ENCODE measurements at places on chromosomes 1 and 21. TPM values are rescaled to one million over a fixed set of nuclear protein-coding genes. Genes with fewer than 3 reads are reported as not detected.

The DHDDS gene
- 35.8 TPM for total RNA-seq

The SPRTN gene
- total RNA-seq = 22.1 TPM

The RBM11 gene
- 7.3 TPM for total RNA-seq

The SLC22A15 gene
- 0.73 TPM for total RNA-seq

The PLPP3 gene
- 0.32 TPM for total RNA-seq

The FMOD gene
- total RNA-seq = not detected

The ZNF436 gene
- total RNA-seq = 9.8 TPM

The LRRC8B gene
- 17.6 TPM for total RNA-seq

The TFB2M gene
- total RNA-seq = 11.8 TPM

The PPFIA4 gene
- 2.0 TPM for total RNA-seq

The KDF1 gene
- total RNA-seq = 1.2 TPM

GRCh38 chr21:36113647-36114428 is 21.0 kb upstream of the CBR3 start:
- H3K27me3 ChIP-seq = no peaks in the 10 kb centered on the region
- H3K36me3 ChIP-seq = no peaks in the 10 kb centered on the region
- H3K4me3 ChIP-seq = peak overlapping the region; percentile 75
- peaks cover 29% of the 10 kb centered on the region for H3K4me1 ChIP-seq

DNA sequence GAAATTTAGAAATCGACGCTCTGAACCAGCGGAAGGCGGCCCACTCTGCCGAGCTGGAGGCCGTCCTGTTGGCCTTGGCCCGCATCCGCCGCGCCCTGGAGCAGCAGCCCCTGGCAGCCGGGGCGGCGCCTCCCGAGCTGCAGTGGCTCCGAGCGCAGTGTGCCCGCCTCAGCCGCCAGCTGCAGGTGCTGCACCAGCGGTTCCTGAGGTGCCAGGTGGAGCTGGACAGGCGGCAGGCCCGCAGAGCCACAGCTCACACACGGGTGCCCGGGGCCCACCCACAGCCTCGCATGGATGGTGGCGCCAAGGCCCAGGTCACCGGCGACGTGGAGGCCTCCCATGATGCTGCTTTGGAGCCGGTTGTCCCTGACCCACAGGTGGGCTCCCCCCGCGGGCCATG is 47.0 kb upstream of the DIP2A start:
- no peaks in the 10 kb centered on the region for H3K27me3 ChIP-seq
- H3K4me1 ChIP-seq = no peaks in the 10 kb centered on the region
- no peak overlapping the region for H3K27ac ChIP-seq
- H3K36me3 ChIP-seq = peaks cover 27% of the 10 kb centered on the region
- DNase-seq = no peak

DNA sequence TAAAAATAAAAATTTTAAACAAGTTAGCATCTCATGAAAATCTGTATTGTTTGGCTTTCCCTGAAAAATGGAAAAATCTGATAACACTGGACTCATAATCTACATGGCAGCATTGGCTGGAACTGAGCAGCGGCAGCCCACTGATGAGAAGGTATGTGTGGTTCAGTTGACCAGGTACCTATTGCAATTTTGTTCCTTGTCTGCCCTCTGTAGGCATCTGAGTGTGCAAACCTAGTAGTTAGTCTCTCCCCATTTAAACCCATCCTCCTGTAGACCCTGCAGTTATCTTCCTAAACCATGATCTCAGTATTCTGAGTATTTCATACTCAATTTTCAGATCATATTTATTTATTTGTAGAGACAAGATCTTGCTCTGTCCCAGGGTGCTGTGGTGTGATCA is 59.4 kb upstream of the SERBP1 start:
- H3K4me3 ChIP-seq = no peak overlapping the region
- H3K36me3 ChIP-seq = no peaks in the 10 kb centered on the region
- no peaks in the 10 kb centered on the region for H3K4me1 ChIP-seq

GRCh38 chr1:150820730-150821512 is 12.9 kb upstream of the CTSK start:
- no peaks in the 10 kb centered on the region for H3K27me3 ChIP-seq
- H3K4me3 ChIP-seq = no peak overlapping the region
- no peaks in the 10 kb centered on the region for H3K4me1 ChIP-seq
- H3K27ac ChIP-seq = no peak overlapping the region
- DNase-seq = no peak
- H3K36me3 ChIP-seq = peaks cover 51% of the 10 kb centered on the region

DNA sequence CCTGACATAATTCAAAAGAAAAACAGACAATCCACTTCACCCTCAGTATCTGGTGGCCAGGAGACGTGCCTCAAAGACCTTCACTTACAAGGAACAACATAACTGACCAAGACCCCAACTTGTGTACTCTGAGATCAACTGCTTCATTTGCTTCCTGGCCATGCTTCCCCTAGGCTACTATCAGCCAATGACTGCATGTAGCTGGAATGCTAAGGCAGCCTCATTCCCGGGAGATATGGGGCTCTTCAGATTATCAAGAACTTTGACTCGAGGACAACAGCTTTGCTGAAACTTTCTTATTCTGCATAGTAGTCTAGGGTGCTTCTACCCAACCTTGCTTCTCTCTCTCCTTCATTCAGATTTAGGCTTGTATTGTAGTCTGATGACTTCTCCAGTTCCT is 11.7 kb upstream of the UCK2 start:
- H3K4me1 ChIP-seq = no peaks in the 10 kb centered on the region
- no peak overlapping the region for H3K27ac ChIP-seq
- DNase-seq = no peak
- no peak overlapping the region for H3K4me3 ChIP-seq
- peaks cover 9% of the 10 kb centered on the region for H3K27me3 ChIP-seq
- no peaks in the 10 kb centered on the region for H3K36me3 ChIP-seq

DNA sequence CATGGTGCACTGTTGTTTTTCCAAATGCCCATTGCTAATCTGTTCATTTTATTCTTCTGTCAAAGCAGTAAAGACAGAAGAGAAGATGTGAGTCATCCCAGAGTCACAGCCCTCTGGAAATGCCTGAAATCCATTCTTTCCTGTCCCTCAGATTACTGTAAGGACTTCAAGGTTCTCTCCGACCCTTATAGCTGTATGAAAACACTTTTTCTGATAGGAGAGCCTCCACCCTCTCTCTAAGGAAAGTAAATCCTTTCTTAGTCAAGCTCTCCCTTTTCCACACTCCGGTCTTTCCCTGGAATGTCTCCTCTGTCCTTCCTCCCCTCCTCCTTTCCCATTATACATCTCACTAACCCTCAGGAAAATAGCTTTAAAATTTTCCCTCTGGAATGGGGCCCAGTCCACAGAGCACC is 3.5 kb upstream of the PRDX6 start:
- DNase-seq = no peak
- H3K36me3 ChIP-seq = no peaks in the 10 kb centered on the region
- no peak overlapping the region for H3K27ac ChIP-seq
- H3K4me1 ChIP-seq = peaks cover 23% of the 10 kb centered on the region
- no peak overlapping the region for H3K4me3 ChIP-seq

- H3K27me3 ChIP-seq = no peaks in the 10 kb centered on the region
- peaks cover 1% of the 10 kb centered on the region for H3K4me1 ChIP-seq
- no peak for DNase-seq
- no peaks in the 10 kb centered on the region for H3K36me3 ChIP-seq
Observed at GRCh38 chr1:108072212-108072611, 107.2 kb upstream of the VAV3 start.

- no peak overlapping the region for H3K4me3 ChIP-seq
- no peaks in the 10 kb centered on the region for H3K4me1 ChIP-seq
Observed at GRCh38 chr1:229863651-229864545, 203.1 kb upstream of the GALNT2 start.

GRCh38 chr21:45259206-45259840 is 28.4 kb downstream of the POFUT2 start:
- H3K27ac ChIP-seq = no peak overlapping the region
- H3K4me3 ChIP-seq = no peak overlapping the region
- DNase-seq = no peak
- H3K4me1 ChIP-seq = no peaks in the 10 kb centered on the region
- H3K36me3 ChIP-seq = peaks cover 8% of the 10 kb centered on the region

DNA sequence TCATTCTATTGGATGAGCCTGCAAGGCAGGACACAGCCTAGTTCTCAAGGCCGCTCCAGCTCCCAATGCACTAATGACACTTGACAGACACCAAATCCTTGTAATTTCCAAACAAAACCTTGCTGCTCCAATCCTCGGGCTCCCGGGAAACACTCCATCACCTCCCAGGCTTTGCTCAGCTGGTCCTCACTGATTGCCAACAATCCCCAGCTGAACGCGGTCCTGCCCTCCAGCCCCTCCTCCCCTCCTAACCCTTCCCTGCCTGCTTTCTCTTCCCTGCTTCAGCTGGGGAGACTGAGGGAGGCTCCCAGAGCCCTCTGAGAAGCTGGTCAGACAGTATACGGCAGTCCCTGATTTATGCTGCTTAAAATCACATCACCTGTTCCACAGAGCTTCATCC is 114.4 kb upstream of the TNR start:
- DNase-seq = no peak
- H3K27ac ChIP-seq = no peak overlapping the region
- no peaks in the 10 kb centered on the region for H3K36me3 ChIP-seq
- no peaks in the 10 kb centered on the region for H3K4me1 ChIP-seq

GRCh38 chr1:94401206-94401605 is 17.0 kb upstream of the ABCD3 start:
- no peak overlapping the region for H3K27ac ChIP-seq
- no peaks in the 10 kb centered on the region for H3K27me3 ChIP-seq
- DNase-seq = no peak
- H3K4me1 ChIP-seq = no peaks in the 10 kb centered on the region

GRCh38 chr1:202084791-202085681 is 37.7 kb upstream of the GPR37L1 start:
- no peak overlapping the region for H3K4me3 ChIP-seq
- peaks cover 5% of the 10 kb centered on the region for H3K27me3 ChIP-seq
- H3K4me1 ChIP-seq = no peaks in the 10 kb centered on the region
- no peaks in the 10 kb centered on the region for H3K36me3 ChIP-seq

DNA sequence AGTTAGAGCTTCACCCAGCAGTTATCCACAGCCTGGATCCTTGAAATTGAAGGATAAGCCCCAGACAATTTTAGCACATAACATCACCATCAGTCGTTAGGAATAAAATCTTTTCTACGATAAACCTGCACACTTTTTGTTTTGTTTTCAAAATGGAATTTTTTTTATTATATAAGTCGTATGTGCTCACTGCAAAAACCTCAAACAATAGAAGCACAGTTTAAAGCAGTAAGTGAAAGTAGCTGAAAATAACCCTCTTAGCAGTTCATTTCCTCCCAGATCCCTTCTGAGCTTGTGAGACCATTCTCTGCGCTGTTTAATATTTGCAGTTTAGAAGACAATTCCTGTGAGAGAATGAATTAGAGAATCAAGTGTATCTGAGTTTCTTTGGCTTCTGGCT is 38.3 kb downstream of the ELK4 start:
- H3K36me3 ChIP-seq = peaks cover 11% of the 10 kb centered on the region
- peak overlapping the region; percentile 89 for H3K27ac ChIP-seq
- peak overlapping the region; percentile 26 for H3K4me3 ChIP-seq
- H3K27me3 ChIP-seq = no peaks in the 10 kb centered on the region
- DNase-seq = no peak
- H3K4me1 ChIP-seq = peaks cover 14% of the 10 kb centered on the region

DNA sequence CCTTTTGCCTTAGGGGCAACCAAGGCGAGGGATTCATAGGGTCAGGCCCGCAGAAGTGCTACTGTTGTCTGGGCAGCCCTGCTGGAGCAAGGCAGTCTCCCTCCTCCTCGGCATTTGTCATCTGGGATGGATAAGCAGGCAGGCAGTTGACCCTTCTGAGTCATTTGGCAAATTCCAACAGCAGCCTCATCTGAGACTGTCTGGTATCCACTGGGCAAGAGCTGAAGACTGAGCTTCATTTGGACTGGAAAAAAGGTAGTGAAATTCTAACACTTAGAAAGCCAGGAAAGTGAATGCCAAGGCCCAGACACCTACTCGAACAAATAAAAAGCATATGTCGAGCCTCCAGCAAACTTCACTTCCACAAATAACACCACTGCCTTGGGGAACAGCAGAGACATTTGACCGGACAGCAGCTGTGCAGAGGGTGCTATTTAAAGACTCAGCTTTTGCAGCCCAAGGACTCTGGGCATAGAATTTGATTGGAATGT is 4.0 kb upstream of the ZBTB40 start:
- H3K27ac ChIP-seq = no peak overlapping the region
- H3K4me3 ChIP-seq = no peak overlapping the region
- peaks cover under 1% of the 10 kb centered on the region for H3K4me1 ChIP-seq
- H3K36me3 ChIP-seq = no peaks in the 10 kb centered on the region
- no peaks in the 10 kb centered on the region for H3K27me3 ChIP-seq

Data from T-cell (primary cell).